Activated naive CD4-positive, alpha-beta T cell treated with anti-CD3 and anti-CD28 coated beads for 36 hours (primary cell): ENCODE measurements at places on chromosomes 12 and 14.

GRCh38 chr12:57225680-57226210 is 3.8 kb upstream of the SHMT2 start:
- no peak for DNase-seq

DNA sequence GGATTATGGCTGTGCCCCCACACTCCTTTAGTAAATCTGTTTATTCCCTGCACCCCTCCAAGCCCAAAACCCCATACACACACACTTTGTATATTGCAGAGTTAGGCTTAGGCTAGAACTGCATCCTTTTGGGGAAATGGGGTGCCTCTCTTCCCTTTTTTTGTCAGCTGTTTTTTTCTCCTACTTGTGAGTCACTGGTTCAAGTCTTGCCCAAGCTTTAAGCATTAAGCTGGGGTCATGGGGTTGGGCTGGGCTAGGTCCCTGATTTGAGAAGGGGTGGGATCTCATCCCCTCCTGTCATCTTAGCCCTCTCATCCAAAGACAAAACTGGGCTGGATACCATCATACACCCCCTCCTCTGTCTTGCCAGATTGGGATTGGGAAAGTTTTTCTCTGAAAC is 1.6 kb downstream of the LRP1 start:
- DNase-seq, result no peak

DNA sequence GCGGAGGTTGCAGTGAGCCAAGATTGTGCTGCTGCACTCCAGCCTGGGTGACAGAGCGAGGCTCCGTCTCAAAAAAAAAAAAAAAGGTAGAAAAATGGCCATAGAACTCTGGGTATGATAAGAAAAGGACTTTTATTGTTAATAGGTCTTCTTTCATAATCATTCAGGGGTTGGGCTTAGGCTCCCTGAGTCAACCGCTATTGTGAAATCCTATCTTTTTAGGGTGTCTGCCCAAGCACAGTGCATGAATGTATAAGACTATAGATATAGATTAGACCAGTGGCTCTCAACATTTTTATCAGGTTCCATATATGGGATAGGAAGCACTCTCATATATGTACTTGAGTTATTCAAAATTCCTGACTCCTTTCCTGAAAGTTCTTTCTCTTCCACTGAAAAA is 48.7 kb upstream of the USP15 start:
- no peak for DNase-seq

- peak; percentile 87 for DNase-seq
Observed at GRCh38 chr14:75906680-75907280, 75.0 kb downstream of the TGFB3 start.

GRCh38 chr14:33592297-33592696 is 358.6 kb downstream of the EGLN3 start:
- no peak for DNase-seq

DNA sequence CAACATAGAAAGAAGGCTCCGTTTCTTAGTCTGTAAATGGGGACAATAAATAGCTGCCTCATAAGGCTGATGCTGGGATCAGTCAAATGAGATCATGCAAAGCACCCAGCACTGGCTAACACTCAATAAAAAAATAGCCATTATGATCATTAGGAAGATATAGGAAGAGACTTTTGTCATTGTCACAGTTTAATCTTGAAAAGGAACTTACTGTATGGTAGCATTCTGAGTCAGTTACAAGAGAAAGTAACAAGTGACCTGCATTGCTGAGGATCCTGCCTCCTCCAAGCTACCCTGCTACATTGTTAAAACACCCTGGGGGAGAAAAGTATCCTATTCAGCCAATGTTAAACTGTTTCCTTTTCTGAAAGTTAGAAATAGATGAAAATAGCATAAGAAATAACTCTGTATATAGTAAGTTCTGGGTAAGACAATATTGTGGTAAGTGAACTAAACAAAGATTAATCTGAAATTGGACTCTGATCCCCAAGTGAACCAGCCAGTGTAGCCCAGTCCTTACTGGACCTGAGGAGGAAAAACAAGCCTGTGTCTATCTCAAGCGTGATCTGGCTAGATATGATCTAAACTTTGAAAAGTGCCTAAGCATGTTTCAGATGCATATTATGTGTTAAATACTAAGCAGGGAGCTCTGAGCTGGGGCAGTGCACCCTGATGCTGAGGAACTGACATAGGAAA is 3.6 kb upstream of the NUDT4 start:
- DNase-seq, result no peak

DNA sequence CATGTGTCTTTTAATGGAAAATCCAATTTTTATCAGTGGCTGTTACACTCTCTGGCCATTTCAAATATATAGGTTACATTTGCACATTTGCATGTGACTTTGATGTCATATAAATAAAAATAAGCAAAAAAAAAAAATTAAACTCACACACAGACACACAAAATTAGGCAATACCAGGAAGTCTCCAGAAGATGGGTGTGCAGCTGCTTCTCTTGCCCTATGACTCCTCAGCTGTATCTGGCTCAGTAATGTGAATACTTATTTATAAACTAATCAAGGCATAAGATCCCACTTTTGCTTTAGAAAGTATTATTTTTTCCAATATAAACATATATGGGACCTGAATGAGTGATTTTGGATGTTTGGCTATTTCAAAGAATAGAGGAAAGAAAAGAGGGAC is 461.1 kb downstream of the LRIG3 start:
- DNase-seq, result no peak

DNA sequence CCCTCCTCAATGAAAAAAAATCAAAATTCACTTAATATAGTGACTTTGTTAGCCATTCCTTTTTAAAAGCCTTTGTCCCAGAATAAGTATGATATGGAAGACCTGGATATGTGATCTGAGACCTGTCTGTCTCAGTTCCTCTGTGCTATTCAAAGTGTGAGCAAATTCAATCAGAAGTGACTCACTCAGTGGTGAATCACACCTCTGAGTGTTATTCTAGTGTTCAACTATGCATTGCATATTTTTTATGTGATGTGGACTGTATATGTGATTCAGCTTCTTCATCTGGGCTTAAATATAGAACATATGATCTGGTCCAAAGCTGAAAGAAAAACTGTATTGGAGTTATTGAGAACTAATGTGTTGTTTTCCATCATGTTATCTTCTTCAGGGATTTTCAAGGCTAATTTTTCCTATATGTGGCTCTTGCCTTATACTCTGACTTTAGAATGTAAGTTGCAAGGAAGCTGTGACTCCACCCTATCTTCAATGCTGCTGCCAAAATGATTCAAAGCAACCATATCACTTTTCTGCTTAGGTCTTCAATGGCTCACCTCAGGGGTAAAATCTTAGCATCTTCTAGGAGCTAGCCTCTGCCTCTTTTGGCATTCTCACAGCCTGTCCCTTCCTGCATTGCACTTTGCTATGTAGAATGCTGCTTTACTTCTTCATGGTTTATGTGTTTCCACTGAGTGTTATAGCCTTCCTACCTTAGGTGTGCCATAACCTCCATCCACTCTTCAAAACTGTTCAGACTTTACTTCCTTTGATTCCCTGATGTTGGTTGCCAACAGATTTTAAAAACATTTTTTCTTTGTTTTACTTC is 169.8 kb downstream of the OTOGL start:
- no peak for DNase-seq

- no peak for DNase-seq
Observed at GRCh38 chr14:102445641-102446040, 63.9 kb downstream of the ANKRD9 start.

DNA sequence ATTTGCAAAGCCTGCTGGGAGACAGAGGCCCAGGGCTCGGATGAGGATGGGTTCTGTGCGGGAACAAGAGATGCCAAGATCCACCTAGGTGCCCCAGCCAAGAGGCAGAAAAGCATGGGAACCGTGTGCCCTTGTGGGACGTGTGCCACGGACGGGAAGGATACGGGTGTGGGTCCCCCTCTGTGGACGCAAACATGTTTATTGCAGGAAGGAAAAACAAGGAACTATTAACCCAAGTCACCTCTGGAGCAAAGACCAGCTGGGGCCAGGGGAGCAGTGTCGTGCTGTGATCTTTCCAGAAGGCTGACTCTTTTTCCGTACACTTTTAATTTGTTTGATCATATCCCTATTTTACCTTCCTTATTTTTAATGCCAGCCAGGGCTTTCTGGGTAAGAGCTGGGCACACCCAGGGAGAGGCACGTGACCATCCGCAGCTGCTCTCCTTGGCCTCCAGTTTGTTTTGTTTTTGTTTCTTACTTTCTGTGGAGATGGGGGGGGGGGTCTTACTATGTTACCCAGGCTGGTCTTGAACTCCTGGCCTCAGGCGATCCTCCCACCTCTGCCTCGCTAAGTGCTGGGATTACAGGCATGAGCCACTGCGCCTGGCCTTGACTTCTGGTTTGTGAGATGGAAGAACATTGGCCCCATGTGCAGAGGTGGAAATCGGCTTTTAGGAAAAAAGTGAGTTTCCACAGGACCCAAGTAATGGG is 20.7 kb downstream of the SCARB1 start:
- DNase-seq, result no peak

DNA sequence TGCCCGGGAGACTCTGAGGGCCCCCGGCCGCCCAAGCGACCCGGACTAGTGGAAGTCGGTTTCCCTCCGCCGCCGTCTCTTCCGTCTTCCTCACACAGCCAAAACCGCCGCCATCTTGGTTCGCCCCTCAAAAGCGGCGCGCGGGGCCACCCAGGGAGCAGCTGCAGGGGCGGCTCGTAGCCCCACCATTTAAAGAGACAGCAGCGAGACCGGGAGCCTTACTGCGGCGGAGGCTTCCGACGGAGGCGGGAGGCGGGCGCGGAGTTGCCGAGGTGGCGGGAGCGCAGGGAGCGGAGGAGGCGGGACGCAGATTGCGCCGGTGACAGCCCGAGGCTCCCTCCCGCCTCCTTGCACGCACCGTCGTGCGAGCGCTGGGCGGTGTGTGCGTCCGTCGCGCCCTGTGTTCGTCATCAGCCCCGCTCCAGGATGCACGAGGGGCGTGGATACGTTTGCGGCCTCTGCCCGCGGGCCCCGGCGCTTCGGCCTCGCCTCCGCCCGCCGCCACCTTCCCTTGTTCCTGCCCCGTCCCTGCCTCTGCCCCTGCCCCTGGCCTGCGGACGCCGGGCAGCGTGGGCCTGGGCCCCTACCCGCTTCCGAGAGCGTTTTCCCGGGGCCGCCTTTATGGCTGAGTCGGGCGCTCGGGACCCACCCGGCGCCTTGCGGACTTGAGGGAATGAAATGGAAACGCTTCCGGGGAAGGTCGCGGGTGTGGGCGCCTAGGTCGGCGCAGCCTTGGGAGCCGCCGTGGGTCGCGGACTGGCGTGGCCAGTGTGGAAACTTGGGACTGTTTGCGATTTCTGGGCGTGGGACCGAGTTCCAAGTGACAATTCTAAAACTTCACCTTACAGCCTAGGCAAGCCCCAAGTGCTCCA is at the start of gene PPP4R3A:
Gene PPP4R3A (minus strand): TSS at position 140 of the 872 bp plus-strand sequence. CDS start 663 bp downstream, outside the sequence.
- DNase-seq, result peak; percentile 95

DNA sequence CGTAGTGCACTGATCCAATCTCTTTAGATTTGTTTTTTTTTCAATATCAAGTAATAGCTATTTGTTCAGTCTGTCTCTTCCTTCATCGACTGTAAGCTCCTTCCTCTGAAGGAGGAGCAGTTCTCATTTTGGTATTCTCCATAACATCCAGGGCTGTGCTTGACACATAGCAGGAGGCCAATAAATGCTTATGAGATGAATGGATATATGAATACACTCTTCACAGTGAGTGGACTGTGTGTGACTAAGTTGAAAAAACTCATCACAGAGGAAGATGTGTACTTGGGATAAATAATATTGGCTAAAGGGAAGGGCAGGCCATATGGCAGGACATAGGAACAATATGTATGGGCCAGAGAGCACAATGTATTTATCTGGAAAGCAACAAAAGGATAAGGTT is 205.3 kb upstream of the PRICKLE1 start:
- no peak for DNase-seq

- DNase-seq, result peak; percentile 53
Observed at GRCh38 chr12:94133964-94134795, 14.2 kb upstream of the PLXNC1 start.

GRCh38 chr12:130526813-130527212 is 189.1 kb downstream of the PIWIL1 start:
- DNase-seq, result peak; percentile 16

- no peak for DNase-seq
Observed at GRCh38 chr12:129357233-129357632, 504.0 kb downstream of the GLT1D1 start.

GRCh38 chr12:127396734-127397133 is 870.2 kb upstream of the TMEM132C start:
- no peak for DNase-seq

DNA sequence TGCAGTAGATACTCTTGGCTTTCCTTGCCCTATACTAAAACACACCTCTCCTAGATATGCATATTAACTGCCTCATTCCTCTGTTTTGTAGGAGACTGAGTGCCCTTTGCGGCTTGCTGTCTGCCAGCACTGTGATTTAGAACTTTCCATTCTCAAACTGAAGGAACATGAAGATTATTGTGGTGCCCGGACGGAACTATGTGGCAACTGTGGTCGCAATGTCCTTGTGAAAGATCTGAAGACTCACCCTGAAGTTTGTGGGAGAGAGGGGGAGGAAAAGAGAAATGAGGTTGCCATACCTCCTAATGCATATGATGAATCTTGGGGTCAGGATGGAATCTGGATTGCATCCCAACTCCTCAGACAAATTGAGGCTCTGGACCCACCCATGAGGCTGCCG is 15.4 kb downstream of the TRAFD1 start:
- DNase-seq, result no peak

DNA sequence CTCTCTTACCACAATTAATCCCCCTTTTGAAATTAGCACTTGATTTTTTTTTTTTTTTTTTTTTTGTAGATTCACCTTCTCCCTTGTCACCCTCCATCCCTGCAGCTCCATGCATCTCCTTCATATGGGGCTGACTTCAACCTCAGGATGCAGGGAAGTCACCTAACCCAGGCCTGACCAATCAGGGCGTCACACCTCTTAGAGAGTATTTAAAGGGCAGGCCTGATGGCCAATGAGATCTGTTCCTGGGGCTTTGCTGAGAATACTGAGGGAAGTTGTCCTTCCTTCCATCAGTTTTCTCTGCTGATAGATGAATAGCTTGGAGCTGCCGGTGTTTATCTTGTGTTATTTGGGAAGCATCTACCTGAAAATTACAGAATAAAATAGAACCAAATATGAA is 1104.7 kb upstream of the TMEM132C start:
- no peak for DNase-seq

DNA sequence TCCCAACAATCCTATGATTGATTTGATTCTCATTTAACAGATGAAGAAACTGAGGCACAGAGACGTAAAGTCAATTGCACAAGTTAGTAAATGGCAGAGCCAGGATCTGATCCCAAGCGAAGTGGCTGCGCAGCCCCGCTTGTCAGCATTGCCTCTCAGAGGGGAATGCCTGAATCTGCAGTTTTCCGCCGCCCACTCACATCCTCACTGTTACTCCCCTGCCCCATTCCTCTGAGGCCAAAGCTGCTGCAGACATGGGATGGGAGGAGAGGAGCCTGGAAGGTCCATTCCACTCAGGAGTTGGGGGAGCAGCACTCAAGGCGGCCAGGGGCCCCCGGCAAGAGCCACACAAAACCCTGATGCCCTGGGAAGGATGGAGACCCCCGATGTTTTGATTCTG is 1.0 kb downstream of the NRIP2 start:
- DNase-seq, result no peak

DNA sequence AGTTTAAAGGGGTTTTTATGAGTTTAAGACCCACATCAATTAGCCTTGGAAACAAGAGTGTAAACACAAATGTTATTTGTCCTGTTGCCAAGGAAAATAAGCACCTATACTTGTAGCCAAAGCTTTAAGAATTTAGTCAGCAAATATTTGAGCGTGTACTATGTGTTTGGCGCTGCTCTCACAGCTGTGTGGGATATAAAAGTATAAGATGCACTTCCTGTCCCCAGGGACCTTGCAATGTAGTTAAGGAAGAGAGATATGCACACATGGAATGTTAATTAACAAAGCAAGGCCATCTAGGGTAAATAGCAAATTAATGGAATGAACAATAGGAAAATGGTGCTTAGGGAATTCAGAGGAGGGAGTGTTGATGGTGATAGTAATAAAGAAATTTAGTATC is 134.9 kb upstream of the SRRM4 start:
- DNase-seq, result no peak
